ENCODE measurements at places on chromosomes 16 and 17. TPM values are rescaled to one million over a fixed set of nuclear protein-coding genes. Genes with fewer than 3 reads are reported as not detected.

The HNF1B gene
- total RNA-seq: 31.5 TPM

- no peak for DNase-seq
These were observed 26.0 kb upstream of the PRM1 start for GRCh38 chr16:11306997-11307638.

GRCh38 chr16:82979406-82980111 lies 352.8 kb downstream of the CDH13 start:
- DNase-seq: no peak

GRCh38 chr17:79792984-79793923 lies 3.6 kb downstream of the CBX8 start:
- no peak for DNase-seq

DNA sequence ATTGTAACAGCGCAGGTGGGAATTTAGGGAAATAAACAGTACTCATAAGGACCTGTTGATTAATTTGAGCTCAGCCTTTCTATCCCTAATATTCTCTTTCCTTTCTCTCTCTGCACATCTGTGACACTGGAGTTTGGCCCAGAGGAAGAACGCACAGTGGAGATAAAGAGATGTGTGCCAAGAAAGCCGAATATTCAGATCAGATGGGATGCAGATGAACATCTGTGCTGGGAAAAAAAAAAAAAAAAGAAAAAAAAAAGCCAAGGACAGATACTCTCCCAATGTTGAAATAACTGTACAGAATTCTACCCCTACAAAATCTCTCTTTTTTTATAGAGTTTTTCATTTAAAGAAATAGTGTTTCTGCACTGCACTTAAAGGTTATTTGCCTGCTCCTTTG lies 485.4 kb downstream of the KCNJ2 start:
- DNase-seq: no peak

DNA sequence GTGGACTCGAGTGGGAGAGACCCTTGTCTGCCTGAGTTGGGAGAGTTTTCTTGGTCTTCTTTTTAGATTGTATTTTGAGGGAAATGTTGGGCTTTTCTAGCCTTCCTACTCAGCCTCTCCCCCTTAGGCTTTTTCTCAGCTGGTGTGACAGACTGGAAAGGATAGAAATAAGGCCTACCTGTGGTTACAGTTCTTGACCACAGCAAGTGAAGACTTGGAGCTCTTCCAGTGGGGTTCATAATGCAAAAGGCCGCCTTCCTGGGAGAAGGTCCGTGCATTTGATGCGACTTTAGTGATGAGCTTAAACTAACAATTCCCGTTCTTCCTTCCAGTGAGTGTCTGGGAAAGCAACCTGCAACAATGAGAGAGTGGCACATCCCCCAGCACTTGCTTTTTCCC lies 56.8 kb downstream of the B9D1 start:
- no peak for DNase-seq

- DNase-seq: no peak
These were observed 89.5 kb downstream of the CDH11 start for GRCh38 chr16:65032387-65032786.

DNA sequence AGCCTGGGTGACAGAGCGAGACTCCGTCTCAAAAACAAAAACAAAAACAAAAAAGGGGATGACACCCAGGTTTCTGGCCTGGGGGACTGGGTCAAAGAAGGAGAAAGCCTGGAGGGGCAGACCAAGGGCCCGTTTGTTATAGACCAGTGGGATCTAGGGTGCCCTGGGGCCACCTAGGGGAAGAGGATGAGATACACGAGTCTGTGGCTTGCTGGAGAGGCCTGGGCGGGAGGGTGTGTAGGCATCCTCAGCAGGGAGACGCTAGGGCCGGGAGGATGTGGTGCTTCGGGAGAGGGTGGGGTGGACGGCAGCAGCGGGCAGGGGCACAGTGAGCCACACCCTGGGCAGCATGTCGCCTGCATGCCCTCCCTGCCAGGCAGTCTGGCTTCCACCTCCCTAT lies 17.1 kb upstream of the CRK start:
- DNase-seq: no peak

The IGSF6 gene
- total RNA-seq: 5.2 TPM

- DNase-seq: no peak
These were observed 9.0 kb downstream of the SRR start for GRCh38 chr17:2312736-2313135.

- no peak for DNase-seq
These were observed 34.0 kb downstream of the WSB1 start for GRCh38 chr17:27327871-27328270.

DNA sequence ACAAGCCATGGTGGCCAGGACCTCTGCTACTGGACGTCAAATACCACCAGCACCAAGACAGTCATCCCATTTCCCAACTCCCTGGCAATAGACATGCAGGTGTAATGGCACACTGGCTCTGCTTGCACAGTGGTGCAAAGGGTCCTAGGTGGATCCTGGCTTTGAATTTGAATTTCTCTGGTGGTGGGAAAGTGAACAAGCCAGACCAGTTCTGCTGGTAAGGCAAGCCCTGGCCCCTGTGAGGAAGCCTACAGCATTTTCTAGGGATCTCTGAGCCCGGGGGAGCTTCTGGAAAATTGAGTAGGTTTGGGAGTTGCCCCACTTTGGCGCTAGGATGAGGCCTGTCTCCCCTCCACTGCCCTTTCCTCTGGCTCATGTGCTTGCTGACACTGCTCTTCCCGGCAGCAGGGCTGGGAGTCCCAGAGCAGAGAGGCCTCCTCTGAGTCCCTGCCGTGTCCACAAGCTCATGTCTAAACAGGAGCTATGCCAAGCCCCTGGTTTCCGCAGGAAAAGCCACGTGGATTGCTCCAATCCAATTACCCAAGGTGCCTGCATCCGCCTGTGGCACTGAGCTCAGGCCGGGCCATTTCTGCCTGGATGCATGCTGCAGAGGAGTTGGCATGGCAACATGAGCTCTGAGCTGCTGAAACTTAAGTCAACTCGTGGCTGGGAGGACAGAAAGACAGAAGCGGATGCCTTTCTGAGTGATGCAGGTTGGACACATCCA lies 67.0 kb downstream of the PRMT7 start:
- DNase-seq: no peak

DNA sequence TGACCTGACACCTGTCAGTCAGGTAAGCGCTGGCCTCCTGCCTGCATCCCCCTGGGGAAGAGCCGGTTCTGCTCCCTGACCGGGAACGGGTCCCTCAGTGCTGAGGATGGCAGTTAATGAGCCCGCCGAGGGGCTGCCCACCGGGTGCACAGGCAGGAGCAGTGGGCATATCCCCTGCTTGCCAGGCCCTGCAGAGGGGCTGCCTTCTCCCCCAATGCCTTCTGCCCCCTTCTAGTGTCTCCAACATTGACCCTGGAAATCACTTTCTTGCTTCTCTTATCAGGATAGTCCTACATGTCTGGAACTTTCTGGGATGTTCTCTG lies 388.5 kb downstream of the SEC14L1 start:
- DNase-seq: no peak
